ENCODE measurements at places on chromosomes 11 and 22.

DNA sequence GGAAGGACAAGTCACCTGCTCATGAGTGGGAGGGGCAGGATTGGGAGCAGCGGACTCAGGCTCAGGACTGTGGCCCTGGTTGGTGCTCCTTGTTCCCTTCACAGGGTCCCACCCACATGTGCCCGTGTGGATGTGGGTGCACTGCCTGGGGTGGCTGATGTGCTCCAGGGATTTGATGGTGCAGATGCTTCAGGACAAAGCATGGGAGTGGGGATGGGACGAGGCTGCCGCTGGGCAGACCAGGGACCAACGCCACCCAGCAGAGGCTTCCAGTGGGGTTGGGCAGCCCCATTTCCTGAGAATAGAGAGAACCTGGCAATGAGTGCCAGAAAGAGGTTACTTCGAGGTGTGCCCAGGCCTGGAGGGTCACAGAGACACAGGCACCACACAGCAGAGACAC lies 65.5 kb upstream of the IGLL5 start:
- DNase-seq, result no peak

DNA sequence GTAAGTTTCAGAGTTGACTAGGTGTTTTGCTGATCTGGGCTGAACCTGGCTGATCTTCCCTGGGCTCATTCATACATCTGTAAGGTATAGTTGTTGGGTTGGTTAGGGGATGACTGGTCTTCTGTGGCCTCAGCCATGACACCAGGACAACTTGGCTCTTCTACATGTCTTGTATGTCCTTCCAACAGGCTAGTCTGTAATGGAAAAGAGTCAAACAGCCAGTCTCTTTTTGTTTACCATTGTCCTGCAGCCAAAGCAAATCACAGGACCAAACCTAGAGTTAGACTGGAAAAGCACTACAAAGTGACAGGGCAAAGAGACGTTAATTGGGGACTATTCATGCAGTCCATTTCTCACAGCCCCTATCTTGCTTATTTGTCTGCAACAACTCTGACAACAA lies 17.8 kb downstream of the SERPING1 start:
- DNase-seq, result no peak

GRCh38 chr11:73758451-73758850 lies 2.4 kb downstream of the RAB6A start:
- DNase-seq, result no peak

GRCh38 chr11:18000760-18001159 lies 12.1 kb downstream of the SERGEF start:
- DNase-seq, result no peak

DNA sequence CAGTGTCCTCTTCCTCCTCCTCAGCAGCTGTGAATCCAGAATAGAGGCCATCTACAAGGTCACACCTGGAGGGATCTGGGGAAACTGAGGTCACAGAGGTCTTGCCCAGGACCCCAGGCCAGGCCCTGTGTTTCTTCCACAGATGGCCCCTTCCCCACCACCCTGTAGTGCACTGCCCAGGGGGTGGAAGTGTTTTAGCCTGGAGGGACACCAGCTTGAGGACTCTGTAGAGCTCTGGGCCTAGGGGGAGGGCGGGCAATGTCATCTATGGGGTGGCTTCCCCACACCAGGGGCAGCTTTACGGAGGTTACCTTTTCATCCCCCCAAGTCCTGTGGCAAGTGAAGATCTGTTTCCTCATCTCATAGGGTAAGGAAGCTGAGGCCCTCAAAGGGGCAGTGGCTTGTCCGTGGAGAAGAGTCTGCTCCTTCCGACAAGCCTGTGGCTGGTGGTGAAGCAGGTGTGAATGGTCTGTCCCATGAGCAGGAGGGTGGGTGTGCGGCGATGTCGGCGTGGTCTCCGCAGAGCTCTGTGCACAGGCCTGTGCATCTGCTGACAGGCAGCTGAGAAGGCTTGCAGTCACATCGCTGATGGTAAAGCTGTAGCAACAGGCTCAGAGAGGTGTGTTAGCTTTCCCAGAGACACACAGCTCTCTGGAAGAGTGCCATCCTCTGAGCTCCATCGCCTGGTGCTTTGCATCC lies 74.1 kb upstream of the WNT7B start:
- no peak for DNase-seq

DNA sequence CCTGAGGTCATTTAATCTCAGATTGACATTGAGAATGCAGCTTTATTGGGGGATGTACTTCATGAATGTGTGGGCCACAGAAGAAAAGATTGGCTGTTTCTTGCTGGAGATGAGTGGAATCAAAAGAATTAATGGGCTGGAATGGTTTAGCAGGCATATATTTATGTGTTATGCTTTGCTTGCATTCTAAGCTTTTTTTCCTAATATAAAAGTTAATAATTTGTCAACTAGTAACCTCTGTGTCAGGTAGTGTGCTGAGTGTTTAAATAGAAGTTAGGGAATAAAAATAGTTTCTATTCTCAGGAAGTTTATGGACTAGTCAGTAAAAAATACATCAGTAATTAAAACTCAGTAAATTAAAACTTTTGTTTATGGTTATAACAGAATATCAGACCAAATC lies 67.4 kb upstream of the PRODH start:
- DNase-seq, result no peak

Data from stimulated activated CD4-positive, alpha-beta T cell treated with anti-CD3 and anti-CD28 coated beads, Interleukin-2, amount 100 ng/mL, for 48 hours (primary cell).